ENCODE measurements at places on chromosomes 3 and 15.

- no peak for DNase-seq
Observed at GRCh38 chr15:43896543-43896942, 69.7 kb downstream of the WDR76 start.

GRCh38 chr3:4060064-4060463, 243.1 kb upstream of the SETMAR start:
- no peak for DNase-seq

DNA sequence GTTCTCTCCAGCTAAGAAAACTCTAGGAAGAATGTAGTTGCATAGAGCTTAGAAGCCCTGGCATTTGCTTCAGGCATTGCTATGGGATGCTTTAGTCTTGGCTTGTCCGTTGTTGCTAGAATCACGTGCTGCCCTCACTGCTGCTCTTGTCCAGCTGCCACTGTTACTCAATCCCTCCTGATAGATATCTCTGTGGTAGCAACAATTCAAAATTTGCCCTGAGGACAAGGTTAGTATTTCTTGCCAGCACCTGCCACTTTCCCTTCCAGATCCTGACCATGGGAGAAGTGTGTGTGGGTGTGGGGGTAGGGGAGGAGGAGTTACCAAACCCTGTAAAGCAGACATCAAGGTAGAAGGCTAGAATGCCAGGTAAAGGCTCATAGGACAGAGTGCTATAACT, 113.8 kb downstream of the PPM1L start:
- DNase-seq: no peak

- DNase-seq: peak; percentile 28
Observed at GRCh38 chr3:71724584-71725270, 475 bp downstream of the EIF4E3 start.

- DNase-seq: peak; percentile 42
Observed at GRCh38 chr3:58307639-58308215, 1.4 kb downstream of the HTD2 start.

- DNase-seq: peak; percentile 11
Observed at GRCh38 chr3:15361494-15362214, 29.3 kb upstream of the SH3BP5 start.

DNA sequence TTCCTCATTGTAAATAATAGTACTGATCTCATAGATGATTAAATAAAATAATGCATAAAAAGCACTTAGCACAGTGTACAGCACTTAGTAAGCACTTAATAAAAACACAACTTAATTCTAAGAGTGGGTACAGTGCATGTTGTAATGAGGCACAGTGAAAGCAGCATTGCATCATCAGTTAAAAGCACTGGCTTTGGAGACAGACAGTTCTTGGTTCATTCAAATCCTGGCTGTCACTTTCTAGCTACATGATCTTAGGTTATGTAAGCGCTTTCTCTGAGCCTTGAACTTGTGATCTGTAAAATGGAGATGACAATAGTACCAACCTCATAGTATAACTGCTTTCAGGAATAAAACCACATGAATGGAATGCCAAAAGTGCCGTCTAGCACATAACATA, 151.5 kb downstream of the DPH6 start:
- DNase-seq: no peak
